ENCODE measurements at places on chromosomes 16 and 17. TPM values are rescaled to one million over a fixed set of nuclear protein-coding genes. Genes with fewer than 3 reads are reported as not detected.

STAC2 gene
- 0.49 TPM for total RNA-seq

DNA sequence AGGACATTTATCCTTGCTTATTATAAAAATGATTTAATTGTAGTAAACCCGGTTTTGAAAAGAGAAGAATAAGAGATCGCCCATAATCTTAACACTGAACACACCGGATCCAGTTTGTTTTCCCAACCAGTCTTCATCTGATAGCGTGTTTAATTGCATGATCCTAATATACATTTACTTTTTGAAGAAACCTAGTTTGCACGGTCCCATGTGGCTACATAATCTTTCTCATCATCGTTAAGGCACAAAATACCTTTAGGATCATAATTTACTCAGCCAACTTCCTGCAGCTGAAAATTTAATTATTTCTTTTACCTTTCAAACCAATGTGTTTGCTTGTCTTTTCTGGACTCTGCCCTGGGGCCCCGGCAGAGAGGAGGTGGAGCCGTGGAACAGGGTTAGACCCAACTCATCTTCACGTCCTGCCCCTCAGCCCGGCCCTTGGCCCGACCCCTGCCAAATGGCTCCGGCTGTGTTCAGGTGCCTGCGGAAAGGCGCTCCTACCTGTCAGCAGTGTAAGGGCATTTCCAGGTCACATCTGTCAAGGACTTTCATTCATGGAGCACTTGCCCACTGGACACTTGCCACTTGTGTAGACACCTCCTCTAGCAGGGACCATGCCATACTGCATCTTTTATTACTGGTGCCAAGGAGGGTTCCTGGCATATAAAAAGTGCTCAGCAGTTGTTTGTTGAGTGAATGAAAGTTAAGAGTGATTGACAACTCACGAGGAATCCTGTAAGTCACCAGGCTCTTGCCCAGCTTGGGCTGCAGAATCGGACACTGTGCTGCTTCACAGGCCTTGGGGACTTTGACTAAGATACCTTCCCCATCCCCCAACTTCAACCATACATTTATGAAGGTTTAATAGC is 28.6 kb downstream of the SMARCE1 start:
- DNase-seq, result no peak

DNA sequence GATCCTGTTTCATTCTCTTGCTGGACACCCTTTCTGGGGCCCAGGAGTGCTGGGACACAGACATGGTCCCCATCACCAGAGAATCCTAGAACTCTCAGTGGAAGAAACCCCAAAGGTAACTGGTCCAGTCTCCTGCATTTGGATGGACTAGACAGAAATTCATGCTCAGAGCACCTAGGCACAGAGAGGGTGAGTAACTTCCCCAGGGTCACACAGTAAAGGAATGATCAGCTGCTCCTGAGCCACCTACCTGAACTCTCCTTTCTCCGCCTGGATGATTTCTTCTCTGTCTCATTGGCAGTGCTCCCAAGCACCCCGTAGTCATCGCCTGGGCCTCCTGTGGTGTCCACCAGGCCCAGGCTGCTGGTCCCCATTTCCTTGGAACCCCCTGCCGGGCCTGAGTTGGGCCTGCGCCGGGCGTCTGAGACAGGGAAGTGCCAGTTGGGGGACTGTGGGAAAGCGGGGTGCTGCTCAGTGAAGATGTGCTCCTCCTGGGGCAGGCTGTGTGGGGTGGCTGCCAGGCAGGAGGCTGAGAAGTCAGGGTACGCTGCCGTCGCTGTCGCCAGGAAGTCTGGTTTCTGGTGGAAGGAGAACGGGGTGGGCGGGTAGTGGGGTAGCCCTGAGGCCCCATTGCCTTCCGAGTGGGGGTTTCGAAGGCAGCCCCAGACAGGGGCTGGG is 767 bp downstream of the MEOX1 start:
- DNase-seq, result no peak

KRT16 gene
- total RNA-seq, result 0.85 TPM

GRCh38 chr16:27646806-27647205 is 96.9 kb downstream of the KATNIP start:
- DNase-seq, result no peak

GINS2 gene
- total RNA-seq, result 1.3 TPM

GRCh38 chr16:56463153-56463552 is 11.8 kb downstream of the OGFOD1 start:
- DNase-seq, result no peak

TNP2 gene
- total RNA-seq, result not detected

DNA sequence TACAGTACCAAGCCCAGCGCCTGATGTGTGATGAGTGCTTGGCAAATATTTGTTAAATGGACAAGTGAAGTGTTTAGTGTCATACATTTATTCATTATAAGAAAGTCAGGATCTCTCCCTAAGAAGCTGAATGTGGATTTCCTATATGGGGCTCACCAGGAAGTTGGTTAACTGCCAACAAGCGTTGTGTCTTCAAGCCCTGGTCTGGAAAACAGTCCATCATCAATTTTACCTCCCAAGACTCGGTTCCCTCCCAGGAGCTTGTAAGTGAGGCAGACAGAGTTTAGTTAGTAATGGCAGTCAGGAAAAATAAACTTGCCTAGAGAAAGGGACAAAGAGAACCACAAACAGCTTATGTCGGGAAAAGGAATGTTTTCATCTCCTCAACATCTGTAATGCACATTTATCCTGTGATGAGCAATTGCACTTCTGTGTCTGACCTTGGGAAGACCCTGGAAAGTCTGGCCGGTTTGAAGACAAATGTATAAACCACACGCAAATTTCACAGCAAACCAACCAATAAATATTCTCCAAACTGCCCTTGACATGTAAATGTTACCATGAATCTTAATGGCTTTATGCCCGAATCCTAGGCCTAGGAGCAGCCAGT is 28.3 kb downstream of the C16orf95 start:
- DNase-seq, result no peak

GRCh38 chr17:14843086-14843795 is 421.9 kb downstream of the PMP22 start:
- DNase-seq, result no peak

DNA sequence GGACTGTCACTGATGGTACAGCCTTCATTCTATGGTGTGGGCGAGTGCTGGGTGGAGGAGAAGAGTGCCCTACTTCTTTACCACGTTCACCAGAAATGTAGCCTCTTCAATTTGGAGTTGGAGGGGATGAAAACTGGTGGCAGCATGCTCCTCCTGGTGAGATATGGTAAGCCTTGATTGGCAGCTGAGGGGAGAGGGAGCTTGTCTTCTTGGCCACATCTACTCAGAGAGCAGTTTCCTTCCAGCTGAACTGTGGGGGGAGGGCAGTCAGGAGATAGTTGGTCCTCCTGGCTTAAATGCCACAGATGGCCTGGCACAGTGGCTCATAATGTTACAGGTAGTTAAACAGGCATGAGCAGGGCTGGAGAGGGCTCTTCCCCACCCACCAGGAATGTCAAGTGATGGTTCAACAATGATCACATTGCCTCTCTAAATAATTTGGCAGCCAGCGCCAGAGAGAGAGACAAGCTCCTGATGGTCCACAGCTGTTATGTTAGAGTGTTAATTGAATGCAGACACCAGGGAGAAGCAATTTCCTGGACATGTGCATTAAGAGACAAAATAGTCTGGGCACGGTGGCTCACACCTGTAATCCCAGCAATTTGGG is 9.0 kb upstream of the MAPK3 start:
- no peak for DNase-seq

DNA sequence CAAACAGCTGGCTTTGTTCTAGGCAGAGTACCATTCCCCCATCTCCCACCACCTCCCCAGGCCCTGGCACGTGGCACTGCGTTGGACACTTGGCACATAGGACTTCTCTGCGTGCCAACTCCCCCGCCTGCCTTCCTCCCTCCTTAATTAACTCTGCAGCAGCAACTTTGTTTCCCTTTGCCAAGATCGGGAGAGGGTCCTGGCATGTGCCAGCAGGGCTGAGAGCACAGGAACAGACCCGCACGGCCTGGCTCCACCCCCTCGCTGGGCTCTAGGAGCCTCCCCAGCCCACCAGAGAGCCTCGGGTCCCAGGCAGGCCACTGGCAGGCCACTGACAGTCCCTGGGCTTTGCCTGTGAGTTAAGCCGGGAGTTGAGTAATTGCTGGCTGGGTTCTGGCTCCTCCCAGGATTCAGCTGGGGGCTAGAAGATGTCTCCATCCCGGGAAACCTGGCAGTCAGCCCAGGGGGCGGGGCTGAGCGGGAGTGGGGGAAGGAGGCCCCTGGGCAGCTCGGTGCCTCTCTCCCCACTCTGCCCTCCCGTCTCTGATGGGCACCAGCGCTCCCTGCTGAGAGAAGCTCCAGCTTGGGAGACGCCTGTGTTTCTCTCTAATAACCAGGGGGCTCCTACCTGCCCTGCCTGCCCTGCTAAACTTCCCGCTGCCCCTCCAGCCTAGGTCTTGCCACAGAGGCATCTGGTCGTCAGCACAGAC is 224.0 kb upstream of the TNRC6C start:
- peak; percentile 97 for DNase-seq

- DNase-seq, result no peak
Measured at GRCh38 chr17:5913641-5914040, 156.5 kb upstream of the WSCD1 start.

DNA sequence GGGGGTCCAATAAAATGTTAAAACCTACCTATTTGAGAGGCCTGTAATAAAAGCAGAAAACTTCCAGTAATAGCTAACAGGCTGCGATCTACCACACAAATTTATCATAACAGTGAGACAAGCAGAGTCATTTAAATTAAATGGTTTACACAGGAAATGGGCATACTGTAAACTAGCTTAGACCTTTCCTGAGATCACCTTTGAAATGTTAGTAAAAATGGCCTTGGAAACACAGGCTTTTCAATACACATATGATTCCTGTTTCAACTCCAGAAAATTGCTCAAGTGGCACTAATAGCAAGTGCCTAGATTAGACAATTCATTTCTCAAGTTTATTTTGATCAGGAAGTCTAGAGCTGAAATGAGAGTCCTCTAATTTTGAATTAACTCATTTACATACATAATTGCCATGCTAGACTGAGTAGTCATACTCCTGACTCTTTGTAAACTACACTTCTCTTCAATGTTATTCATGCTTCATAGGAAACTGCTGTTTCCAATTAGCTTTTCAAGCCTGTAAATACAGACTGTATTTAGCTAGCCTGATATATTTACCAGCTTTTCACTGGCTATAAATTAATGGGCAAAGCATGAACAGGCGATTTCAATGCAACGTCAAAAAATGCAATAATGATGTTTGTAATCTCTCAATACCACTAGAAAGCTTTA is 43.3 kb downstream of the PARN start:
- no peak for DNase-seq

CCDC200 gene
- 0.62 TPM for total RNA-seq

DNA sequence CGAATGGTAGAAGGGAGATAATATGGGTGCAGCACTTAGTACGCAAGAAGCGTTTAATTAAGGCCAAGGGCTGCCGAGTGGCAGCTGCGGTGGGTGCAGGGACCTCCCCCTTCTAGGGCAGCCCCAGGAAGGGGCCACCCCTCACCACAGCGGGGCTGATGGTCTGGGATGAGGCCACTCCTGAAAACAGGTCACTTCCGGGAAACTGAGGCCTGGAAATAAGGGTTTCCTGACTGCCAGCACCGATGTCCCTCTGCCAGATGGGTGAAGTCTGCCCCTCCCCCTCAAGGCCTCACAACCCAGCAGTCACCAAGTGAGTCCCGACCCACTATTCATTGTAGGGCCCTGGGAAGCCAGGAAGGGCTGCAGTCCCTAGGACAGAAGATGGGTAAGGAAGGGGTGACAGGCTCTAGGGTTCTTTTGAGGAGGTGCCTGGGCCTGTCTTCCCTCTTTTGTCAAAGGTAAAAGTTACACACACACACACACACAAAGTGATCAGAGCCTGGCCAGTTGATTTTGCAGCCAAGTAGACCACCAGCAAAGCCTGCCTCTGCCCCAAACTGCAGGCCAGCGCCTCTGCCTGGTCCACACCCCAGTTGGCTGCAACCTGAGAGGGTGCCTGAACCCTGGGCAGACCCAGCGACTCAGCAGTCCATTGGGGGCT is 12.5 kb downstream of the SREBF1 start:
- no peak for DNase-seq

- no peak for DNase-seq
Measured at GRCh38 chr17:72381597-72382397, 261.0 kb downstream of the SOX9 start.

CNGB1 gene
- total RNA-seq, result not detected

- DNase-seq, result peak; percentile 12
Measured at GRCh38 chr17:19492141-19492540, 41.5 kb upstream of the SLC47A1 start.

- DNase-seq, result no peak
Measured at GRCh38 chr17:80246266-80246681, 14.4 kb upstream of the RNF213 start.

DNA sequence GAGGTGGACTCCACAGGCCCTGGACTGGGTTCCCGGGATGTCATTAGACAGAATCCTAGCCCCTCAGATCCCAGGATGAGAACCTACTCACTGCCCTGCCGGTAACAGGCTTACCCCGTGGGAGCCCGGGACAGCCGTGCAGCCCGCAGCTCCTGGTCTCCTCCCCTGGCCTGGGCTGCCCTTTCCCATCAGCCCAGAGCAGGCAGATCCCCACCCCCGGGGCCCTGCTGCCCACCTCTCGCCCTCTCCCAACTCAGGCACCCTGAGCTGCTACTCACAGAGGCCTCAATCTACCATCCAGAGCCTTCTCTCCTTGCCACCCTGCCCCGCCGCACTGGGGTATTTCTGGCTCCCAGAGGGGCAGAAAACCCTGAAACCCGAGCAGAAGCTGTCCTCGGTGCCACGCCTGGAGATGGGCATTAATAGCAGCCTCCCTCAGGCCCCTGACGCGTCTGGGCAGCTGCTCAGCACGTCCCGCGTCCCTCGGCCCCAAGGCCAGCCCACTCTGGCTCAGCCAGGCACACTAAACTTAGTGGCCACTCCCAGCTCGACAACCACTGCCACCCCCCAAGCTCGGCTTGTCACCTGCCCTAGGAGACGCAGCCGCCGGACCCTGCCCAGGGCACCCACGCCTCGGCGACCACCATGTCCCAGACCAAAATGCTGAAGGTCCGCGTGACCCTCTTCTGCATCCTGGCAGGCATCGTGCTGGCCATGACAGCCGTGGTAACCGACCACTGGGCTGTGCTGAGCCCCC is at the start of gene CACNG1:
Gene CACNG1, plus strand, starts transcription at position 539 of the 757 bp plus-strand sequence. Its CDS starts 107 bp downstream, at position 646.
- DNase-seq, result no peak

- peak; percentile 93 for DNase-seq
Measured at GRCh38 chr16:4263504-4264436, 9.1 kb downstream of the TFAP4 start.

- DNase-seq, result no peak
Measured at GRCh38 chr16:30383521-30383920, 1.2 kb upstream of the SEPTIN1 start.

- DNase-seq, result no peak
Measured at GRCh38 chr17:47696717-47697642, 3.0 kb downstream of the TBKBP1 start.

GRCh38 chr17:73360961-73361761 is 49.4 kb upstream of the CDC42EP4 start:
- no peak for DNase-seq

Measured in sciatic nerve (tissue), 2 donors.